ENCODE measurements at places on chromosomes 5 and 9.

DNA sequence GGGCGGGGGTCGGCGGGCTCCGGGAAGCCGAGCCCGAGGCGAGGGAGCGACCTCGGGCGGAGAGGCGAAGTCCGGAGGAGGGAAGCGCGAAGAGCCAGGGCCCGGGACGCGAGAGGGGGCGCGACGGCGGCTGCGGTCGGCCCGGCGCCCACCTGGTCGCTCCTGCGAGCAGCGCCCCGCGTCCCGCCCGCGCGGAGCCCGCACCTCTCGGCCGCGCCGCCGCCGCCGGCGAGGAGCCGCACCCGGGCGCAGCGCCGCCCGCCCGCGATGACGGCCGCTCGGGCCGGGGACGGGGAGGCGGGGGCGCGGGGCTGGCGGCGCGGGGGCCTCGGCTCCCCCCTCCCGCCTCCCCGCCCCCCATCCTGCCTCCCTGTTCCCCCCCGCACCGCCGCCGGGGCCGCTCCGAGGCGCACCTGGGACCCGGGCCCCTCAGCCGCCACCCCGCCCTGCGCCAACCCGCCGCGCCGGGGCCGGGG, 2.6 kb downstream of the NR5A1 start:
- no peak for DNase-seq

- no peak for DNase-seq
These were observed 177.4 kb downstream of the NSG2 start for GRCh38 chr5:174222891-174223290.

- DNase-seq, result peak; percentile 91
These were observed 233.4 kb upstream of the ITGA1 start for GRCh38 chr5:52554293-52554692.

GRCh38 chr9:134935056-134935640, 17.4 kb upstream of the FCN1 start:
- no peak for DNase-seq

- DNase-seq, result no peak
These were observed 3.5 kb downstream of the PDE6A start for GRCh38 chr5:149940941-149941644.

GRCh38 chr5:27906931-27907601, 868.7 kb upstream of the CDH9 start:
- no peak for DNase-seq

- DNase-seq, result no peak
These were observed 209.8 kb upstream of the ZNF462 start for GRCh38 chr9:106653213-106653612.

GRCh38 chr5:153779836-153780235, 258.9 kb downstream of the FAM114A2 start:
- DNase-seq, result no peak

DNA sequence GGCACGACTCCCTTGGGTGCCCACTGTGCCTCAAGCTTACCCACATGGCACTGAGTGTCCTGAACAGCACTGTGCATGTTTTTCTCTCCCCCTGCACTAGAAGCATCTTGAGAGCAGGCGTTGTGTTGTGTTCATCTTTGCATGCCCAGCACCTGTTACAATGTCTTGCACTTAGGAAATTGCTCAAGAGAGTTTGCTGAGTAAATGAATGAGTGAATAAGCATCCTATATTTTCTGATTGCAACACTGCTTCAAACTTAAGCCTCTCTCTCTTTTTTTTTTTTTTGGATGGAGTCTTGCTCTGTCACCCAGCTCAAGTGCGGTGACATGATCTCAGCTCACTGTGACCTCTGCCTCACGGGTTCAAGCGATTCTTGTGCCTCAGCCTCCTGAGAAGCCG, 94.5 kb downstream of the LMNB1 start:
- no peak for DNase-seq

Data from DMS79 treated with DMSO at 0.1 percent for 48 hours (cell line).